Left lobe of liver (tissue), 2 donors: ENCODE measurements at places on chromosomes 4 and X. TPM values are rescaled to one million over a fixed set of nuclear protein-coding genes. Genes with fewer than 3 reads are reported as not detected.

The PASD1 gene
- total RNA-seq, result not detected

The MGST2 gene
- 108 TPM for total RNA-seq

The PCDH7 gene
- 1.5 TPM for total RNA-seq

The SPACA5 gene
- total RNA-seq, result not detected

The SERTM2 gene
- total RNA-seq, result 0.05 TPM

The CYBB gene
- total RNA-seq, result 6.8 TPM

The AMBN gene
- total RNA-seq, result not detected

The UGT2B15 gene
- 111 TPM for total RNA-seq

The CNGA1 gene
- 13.7 TPM for total RNA-seq

The MAGEB10 gene
- not detected for total RNA-seq

The SOD3 gene
- total RNA-seq, result 2.9 TPM

The XAGE1B gene
- not detected for total RNA-seq

The PGK1 gene
- 158 TPM for total RNA-seq

The MAGEB17 gene
- total RNA-seq, result not detected

- DNase-seq, result no peak
These were observed 584 bp downstream of the SUV39H1 start for GRCh38 chrX:48696909-48697727.

DNA sequence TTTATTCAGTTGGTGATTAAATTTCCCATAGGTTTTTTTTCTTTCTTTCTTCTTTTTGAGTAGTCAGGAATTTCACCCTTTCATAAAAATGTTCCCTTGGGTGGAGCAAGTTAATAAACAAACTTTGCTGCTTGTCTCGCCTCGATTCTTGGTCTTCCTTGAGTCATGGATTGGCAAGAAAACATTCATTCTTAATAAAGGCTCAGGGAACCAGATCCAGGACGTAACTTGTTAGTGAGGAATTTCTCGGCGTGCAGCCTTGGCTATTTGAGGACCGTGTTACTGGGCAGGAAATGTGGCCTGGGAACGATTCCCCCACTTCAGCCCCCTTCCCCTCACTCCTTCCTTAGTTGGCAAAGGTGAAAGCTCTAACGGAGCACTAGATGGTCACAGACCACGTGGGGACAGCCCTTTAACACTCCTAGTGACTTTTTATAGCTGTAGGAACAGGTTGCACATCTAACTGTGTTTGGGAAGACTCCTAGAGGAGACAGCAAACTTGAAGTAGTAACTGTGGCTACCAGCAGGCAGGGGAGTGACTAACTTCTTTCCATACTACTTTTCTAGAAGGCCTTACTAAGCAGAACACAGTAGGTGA is 106.8 kb downstream of the UCHL1 start:
- DNase-seq, result no peak

- no peak for DNase-seq
These were observed 8.3 kb upstream of the CLTRN start for GRCh38 chrX:15672881-15673280.

DNA sequence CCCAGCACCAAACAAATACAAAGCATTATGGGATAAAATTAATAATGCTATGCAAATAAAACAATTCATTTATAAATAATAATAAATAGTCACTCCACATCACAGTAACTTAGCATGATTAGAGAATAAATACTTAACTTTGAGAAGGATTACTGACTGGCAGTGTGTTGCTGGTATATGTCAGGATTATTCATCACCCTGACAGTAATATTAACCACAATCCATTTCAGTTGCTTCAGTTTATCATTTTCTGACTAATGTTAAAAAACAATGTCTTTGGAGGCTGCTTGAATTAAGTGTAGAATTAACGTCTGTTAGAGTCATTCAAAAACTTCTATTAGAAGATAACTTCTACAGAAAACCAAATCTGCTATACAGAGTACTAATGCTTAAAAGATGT is 124.1 kb upstream of the MAB21L2 start:
- DNase-seq, result no peak

- no peak for DNase-seq
These were observed 2.8 kb downstream of the GPR101 start for GRCh38 chrX:137031039-137031438.

DNA sequence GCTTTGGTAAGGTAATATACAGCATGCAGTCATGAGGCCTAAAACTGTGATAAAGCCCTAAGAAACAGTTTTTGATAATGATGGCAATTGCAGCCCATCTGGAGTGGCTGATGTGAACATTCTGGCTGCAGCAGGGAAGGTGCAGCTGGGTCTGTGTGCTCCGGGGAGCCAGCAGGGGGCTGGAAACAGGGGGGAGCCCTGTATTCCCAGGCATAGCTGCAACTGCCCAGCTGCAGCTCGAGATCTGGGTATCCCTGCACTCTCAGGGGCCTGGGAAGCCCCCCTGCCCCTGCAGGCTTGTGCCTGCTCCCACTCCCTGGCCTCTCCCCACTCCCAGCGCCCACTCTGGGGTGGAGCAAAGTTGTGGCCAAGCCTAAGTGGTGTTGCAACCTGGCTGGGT is 95.6 kb downstream of the RRAGB start:
- no peak for DNase-seq

GRCh38 chrX:124393659-124394058 is 47.3 kb downstream of the SH2D1A start:
- no peak for DNase-seq

DNA sequence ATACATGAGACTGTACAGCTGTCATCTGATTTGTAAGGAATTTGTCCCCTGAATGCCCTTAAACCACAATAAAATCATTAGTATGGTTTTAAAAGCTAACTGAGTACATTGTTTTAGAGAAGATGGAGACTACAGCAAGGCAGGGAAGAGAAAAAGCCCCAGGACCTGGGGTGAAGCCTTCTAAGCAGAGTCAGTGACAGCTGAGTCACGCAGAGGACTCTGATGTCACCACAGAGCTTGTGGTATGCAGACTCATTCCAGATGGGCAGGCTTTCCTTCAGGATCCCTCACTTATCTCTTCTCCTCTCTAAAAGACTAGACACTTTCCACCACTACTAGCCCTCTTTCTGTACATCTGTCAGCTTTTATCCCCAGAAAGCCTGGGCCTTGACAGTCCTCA is 97.1 kb upstream of the ATOH1 start:
- no peak for DNase-seq

- DNase-seq, result no peak
These were observed 10.3 kb downstream of the CTBP1 start for GRCh38 chr4:1238676-1239000.

- no peak for DNase-seq
These were observed 719 bp upstream of the BGN start for GRCh38 chrX:153494061-153494460.

DNA sequence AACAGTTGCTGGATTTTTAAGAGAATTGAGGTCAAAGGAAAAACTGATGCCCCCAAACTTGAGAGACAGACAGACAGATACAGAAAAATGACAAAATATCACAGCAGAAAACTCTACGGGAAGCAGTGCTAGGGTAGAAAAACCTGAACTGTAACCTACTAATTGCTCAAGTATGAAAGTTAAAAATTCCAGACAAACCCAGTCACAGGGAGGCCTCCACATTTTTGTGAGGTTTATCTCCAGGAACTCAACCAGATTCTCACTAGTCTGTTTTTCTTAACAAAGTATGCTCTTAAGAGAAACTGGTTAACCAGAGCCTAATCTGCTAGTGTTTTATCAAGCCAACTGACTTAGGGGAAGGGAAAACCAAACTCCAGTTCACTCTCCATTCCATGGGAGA is 19.9 kb upstream of the PPP3CA start:
- DNase-seq, result no peak

GRCh38 chrX:31832263-31832662 is 760.4 kb upstream of the FTHL17 start:
- no peak for DNase-seq

DNA sequence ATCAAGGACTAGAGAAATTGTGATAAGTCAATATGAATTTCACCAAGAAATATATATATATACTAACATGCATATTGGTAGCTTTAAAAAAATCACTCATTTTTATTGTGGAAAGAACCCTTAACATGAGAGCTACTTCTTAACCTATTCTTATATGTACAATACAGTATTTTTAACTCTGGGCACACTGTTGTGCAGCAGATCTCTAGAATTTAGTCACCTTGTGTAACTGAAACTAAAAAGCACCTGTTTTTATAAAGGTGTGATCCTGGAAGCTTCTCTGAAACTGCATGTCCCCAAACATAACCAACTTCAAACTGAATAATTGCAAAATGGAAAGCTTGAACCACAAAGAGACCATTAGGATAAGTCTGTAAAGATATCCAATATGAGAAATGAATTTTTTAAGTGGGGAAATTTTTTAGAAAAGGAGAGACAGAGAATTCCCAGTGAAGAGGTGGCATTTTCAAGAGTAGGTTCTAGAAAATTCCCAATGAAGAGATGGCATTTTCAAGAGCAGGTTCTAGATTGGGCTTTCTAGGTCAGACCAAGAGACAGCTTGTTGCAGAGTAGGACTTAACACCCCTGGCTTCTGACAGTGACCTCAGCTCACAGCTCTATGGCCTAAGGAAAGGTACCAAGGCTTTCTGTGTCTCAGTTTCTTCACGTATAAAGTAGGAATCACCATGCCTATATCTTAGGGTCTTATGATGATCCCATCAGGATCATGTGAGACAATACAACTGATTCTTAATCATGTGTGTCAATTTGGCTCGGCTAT is 22.0 kb upstream of the PPARGC1A start:
- no peak for DNase-seq

GRCh38 chr4:55087009-55087912 is 38.1 kb downstream of the KDR start:
- no peak for DNase-seq

DNA sequence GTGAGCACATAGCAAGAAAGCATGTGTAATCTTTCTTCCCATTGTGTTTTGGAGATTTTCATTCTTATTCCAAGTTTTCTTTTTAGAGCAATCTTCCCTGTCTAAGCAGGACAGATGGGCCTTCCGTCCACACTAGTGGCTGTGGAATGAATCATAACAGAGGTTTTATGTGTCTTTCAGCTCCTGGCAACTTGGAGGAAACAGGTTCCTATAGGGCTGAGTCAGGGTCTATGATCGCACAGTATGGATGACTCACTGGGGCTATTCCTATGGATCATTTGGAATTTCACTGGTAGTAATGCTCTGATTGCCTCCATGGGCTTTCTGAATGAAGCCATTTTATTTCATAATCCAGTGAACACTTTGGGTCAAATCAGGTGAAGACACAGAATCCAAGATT is 51.8 kb upstream of the CBLL2 start:
- no peak for DNase-seq
